ENCODE measurements at places on chromosomes 13 and 19.
A peak's percentile ranks its signal among the peaks of the same experiment; 100 is the strongest.

DNA sequence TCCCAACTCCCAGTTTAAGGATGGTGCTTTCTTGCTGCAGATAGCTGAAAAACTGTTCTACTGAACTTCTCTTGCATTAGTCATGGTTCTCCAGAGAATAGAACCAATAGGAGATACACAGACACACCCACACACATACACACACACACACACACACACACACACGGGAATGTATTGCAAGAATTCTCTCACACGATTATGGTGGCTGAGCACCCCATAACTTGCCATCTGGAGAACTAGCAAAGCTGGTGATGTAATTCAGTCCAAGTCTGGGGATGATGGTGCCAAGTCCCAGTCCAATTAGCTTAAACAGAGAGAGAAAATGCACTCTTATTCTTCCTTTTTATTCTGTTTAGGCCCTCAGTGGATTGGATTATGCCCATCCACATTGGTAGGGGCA is 643.9 kb downstream of the DIAPH3 start:
- DNase-seq = no peak

DNA sequence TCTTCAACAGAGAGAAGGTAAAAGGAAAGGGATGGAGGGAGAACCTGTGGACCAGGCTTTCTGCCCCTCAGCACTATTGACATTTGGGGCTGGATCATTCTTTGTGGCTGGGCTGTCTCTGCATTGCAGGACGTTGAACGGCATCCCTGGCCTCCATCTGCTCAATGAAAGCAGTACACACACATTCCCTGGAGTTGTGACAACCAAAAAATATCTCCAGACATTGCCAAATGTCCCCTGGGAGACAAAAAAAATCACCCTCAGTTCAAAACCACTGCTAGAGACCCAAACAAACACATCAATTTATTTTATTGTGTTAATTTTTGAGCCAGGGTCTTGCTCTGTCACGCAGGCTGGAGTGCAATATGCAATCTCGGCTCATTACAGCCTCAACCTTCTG is 43.3 kb downstream of the INSR start:
- DNase-seq = no peak

- DNase-seq = no peak
Measured at GRCh38 chr19:52896431-52897137, 851 bp downstream of the ZNF320 start.

GRCh38 chr13:23175920-23176319 is 4.9 kb upstream of the SGCG start:
- DNase-seq = no peak

- DNase-seq = no peak
Measured at GRCh38 chr19:7497292-7497691, 8.5 kb upstream of the PEX11G start.

DNA sequence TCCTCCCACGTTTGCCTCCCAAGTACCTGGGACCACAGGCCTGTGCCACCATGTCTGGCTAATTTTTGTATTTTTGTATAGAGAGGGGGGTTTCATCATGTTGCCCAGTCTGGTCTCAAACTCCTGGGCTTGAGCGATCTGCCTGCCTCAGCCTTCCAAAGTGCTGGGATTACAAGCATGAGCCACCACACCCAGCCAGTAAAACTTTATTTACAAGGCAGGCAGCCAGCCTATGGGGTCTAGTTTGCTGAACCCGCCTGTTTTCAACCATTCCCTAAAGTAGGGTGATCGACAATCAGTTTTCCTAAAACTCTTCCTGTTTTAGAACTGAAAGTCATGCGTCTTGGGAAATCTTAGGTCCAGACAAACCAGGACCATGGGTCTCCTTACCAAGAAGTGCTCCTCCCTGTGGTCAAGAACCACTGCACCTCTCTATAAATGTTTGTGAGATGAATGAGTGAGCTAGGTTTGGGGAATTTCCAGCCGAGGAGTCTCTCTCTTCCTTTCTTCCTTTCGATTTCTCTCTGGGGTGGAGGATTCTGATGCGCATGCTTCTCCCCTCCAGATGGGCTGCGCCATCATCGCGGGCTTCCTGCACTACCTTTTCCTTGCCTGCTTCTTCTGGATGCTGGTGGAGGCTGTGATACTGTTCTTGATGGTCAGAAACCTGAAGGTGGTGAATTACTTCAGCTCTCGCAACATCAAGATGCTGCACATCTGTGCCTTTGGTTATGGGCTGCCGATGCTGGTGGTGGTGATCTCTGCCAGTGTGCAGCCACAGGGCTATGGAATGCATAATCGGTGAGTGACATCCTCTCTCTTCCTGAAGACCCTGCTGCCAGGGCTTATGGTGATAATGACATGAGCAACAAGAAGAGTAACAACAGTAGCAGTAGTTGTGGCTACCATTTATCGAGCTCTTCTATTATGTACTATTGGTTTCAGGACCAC is 38.7 kb downstream of the ADGRE1 start:
- DNase-seq = no peak

DNA sequence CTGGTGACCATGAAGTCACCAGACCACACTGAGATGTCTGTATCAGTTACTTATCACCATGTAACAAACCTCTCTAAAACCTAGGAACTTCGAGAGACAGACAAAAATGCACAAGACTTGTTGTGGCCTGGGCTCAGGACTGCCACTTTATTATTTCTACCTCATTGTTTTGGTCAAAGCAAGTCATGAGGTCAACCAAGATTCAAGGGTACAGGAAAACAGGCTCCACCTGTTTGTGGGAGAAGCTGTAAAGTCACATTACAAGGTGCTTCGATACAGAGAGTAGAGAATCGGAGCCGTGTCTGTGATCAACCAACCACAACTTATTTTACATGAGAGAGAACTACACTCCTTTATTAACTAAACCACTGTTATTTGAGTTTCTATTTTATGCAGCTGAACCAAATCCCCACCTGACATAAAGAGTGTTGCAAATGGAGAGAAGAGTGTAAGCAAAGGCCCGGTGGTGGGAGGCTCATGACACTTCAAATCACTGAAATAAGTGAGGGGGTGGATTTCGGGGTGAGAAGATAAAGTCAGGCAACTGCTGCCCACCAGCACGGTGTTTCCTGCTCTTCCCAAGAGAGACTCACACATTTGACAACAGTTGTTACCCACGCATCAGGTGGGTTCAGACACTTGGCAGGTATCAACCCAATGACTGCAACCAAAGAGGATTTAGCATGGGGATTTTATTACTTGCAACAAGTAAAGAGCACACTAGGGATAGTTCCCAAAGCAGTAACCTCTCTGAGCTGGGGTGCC is 39.0 kb upstream of the IGSF23 start:
- DNase-seq = no peak

- DNase-seq = no peak
Measured at GRCh38 chr13:47774671-47774994, 226.4 kb downstream of the SUCLA2 start.

DNA sequence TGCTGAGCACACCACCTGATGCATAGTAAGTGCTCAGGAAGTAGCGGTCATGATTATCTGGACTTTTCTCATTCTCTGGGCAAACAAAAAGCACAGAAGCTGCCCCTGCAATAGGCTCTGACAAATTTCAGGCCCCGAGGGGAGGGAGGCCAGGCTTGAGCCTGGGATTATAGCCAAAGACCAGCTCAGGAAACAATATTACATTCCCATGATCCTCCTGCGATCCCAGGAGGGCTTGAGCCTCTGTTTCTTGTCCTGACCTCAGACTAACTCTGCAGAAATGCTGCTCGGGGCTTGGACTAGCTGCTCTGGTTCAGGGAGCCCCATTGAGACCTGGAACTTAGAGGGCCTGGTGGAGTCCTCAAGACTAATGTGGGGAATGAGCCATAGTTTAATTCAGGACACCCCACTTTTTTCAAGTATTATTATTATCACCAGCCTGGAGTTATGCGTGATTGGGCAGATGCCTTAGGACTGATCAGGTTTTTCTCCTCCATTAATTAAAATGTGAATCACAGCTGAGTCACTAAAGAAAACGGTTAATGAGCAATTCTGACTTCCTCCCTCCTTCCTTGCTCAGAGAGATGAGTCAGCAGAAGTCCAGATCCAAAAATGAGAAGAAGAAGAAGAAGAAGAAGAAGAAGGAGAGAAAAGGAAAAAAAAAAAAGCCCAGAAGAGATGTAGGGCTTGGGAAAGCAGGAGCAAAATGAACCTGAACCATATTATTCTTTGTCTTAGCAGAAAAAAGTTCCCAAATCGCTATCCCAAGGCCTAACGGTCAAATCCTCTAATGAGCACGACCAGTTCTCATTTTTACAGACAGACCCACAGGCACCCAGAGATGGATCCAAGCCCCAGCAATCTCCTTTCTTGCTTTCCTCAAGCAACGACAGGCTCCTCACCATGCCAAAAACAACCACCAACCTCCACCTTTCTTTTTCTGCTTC is 107.2 kb downstream of the CACNA1A start:
- DNase-seq = no peak

DNA sequence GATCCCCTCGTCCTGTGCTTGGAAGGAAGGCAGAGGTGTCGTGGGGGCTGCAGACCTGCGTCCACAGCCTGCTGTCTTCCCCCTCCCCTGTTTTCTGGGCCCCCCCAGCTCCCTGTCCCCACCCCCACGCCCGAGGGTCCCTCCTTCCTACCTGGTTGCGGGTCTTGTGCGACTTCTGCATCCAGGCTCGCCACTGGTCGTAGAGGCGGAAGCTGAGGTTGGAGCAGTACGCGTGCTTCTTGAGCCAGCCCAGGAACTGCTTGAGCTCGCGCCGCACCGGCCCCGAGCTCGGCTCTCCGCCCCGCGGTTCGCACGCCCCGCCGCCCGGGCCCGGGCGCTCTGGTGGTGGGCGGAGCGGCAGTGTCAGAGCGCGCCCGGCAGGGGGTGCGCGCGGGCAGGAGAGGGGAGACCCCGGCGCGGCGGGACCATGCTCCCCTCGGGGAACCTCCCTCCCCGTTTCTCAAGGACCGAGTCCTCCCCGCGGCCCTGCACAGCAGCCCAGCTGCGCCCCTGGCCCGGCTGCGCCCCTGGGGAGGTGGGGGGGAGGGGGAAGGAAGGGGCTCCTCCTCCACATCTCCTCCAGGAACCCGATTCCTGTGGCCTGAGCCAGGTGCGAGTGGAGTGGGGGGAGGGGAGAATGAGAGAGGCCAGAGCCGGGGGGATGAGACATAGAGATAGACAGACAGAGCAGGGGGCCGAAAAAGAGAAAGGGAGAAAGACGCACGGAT is 5.7 kb downstream of the REX1BD start:
- DNase-seq = peak; percentile 64
